ENCODE measurements at places on chromosomes 12 and 14. TPM values are rescaled to one million over a fixed set of nuclear protein-coding genes. Genes with fewer than 3 reads are reported as not detected.
A peak's percentile ranks its signal among the peaks of the same experiment; 100 is the strongest.

GRCh38 chr14:32077081-32078022 lies at the start of gene ARHGAP5:
TSS of gene ARHGAP5 (plus strand) at chr14:32077304. CDS start at chr14:32090670, 13,366 bp downstream.
- peak; percentile 35 for DNase-seq

- DNase-seq = no peak
These were observed 233.5 kb downstream of the EFCAB11 start for GRCh38 chr14:89720741-89721729.

SYCP3 gene
- 0.34 TPM for total RNA-seq

DNA sequence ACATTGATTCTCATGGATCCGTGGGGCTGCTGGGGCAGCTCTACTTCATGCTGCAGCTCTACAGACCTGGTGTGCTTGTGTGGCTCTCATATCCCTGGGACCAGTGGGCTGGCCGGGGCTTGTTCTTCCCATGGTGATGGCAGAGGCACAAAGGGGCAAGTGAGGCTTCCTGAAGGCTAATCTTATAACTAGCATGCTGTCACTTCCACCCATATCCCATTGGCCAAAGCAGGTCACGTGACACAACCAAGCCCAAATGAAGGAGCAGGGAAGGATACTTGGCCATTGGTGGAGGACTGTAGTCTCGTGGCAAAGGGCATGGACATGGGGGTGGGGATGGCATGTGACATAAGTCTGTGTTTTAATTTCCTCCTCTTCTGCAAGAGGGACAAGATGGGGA lies 9.9 kb downstream of the PLBD2 start:
- no peak for DNase-seq

POLE gene
- total RNA-seq = 34.8 TPM

DNA sequence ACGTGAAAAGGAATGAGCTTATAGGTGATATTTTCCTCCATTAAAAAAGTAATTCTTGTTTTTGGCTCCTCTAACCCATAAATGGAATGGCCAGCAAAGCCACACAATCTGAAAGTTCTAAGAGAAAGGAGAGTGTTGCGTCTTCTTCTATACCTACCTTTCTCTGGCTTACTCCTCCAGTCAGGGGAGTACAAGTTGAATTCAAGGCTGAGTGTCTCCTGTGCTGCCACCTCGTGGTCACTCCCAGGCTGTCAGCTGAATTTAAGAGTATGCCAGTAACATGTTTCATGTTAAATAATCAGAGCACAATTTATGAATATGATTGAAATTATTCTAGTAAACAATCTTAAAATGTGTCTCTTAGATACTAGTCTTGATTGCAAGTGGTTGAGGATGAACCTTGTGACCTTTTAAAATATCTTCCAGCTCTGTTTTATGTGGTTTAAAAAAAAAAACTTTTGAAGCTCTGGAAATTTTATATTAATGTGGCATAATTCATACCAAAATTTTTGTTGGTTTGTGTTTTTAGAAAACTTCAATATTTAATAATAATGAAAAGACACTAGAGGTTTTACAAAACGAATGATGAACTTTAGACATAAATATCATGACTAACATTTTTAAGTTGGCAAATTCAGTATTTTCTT lies 31.7 kb downstream of the PTHLH start:
- DNase-seq = peak; percentile 68

LALBA gene
- not detected for total RNA-seq
